Thymus (tissue), 14 donors: ENCODE measurements at places on chromosomes 6 and 20.

GRCh38 chr6:162533009-162533400, 194.6 kb downstream of the PRKN start:
- DNase-seq: no peak

- DNase-seq: no peak
Measured at GRCh38 chr6:20644667-20645370, 110.6 kb downstream of the CDKAL1 start.

DNA sequence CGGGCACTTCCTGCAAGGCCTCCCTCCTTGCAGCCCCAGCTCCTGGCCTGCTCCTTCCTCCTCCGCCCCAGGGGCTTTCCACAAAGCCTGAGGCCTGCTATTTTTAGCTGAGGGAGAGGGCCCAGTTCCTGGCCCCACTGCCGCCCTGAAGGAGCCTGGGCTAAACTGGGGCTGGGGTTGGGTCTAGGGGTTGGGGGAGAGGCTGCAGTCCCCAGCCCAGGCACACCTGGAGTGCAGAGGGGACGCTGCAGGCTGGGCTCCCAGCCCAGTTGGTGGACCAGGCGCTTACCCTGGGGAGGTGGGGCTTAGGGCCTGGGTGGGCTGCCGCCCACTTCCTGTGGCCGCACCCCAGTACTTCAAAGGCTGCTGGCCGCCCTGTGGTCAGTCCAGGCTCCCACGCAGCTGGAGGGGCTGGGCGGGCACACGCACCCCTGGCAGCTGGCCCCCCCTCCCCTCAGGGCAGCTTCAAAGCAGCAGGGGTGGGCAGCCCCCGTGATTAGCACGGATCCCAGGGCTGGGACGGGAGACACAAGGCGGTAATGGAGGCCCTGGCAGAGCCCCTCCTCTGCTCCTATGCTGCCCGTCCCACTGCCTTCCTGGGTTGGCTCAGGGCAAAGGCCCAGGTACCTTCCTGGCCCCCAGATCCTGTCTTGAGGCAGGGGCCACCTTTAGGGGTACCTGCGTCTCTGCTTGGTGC, 7.1 kb upstream of the ABHD16B start:
- no peak for DNase-seq

DNA sequence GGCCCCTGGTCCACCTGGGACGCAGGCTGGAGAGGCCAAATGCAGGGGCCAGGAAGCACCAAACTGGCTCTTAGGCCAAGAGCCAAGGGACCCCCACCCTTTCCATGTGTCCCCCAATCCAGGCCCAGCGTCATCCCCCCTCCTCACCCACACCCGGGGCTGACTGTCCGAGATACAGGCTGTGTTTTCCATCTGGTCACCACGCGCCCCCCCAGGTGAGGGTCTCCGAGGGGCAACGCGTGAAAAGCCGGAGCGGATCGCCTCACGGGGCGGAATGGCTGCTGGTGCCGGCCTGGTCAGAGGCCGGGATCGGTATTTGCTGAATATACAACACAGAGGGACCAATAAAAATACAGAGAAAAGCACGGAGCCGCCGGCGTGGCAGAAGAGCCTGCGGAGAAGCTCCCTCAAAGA, 5.2 kb upstream of the ABHD16B start:
- no peak for DNase-seq

DNA sequence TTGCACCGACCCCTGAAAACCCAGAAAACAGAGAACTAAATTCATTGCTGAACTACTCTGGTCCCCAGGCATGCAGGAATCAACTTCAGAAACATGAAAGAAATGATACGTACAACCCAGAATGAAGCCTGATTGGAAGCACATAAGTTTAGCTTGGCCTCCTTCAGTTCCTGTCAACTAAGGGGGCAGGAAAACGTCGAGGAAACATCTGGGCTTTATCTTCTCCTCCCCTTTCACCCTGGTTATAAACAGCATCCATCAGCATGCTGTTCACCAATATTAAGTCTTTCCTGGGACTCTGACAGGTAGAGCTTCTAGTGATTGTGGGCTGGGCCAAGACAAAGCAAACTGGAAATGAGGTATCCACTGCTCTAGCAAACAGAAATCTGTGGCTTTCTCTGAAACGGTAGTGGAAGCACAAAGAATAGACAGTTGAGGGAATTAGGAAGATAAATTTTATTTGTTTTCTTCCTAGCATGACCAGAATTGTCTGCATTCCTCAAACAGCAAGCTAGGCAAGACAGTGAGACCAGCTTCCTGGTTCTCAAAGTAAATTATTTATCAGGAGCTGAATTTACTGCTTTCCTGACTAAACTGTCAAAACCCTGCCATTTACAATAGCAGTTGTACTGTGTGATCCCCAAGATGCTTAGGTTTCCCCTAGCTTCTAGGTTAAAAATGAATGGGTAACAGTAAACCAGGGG, 134.4 kb downstream of the PTPRT start:
- no peak for DNase-seq

- DNase-seq: no peak
Measured at GRCh38 chr20:11008444-11009033, 334.7 kb upstream of the JAG1 start.

GRCh38 chr6:27966044-27966443, 9.0 kb downstream of the OR2B6 start:
- no peak for DNase-seq

DNA sequence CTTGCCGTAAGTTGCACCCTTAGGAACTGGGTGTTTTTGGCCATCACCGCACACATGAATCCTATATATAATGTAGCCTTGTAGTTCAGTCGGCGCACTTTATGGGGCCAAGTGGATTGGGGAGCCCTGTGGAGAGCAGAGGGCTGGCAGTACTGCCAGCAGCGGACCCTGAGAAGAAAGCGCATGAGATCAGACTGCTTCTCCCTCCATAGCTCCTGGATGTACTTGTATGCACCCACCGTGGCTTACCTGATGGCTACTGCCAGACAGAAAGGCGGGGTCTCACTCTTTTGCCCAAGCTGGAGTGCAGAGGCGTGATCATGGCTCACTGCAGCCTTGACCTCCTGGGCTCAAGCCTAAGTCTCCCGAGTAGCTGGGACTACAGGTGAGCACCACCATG, 32.8 kb upstream of the OVOL2 start:
- DNase-seq: no peak

GRCh38 chr20:3705491-3705969, 6.9 kb downstream of the SIGLEC1 start:
- DNase-seq: no peak

DNA sequence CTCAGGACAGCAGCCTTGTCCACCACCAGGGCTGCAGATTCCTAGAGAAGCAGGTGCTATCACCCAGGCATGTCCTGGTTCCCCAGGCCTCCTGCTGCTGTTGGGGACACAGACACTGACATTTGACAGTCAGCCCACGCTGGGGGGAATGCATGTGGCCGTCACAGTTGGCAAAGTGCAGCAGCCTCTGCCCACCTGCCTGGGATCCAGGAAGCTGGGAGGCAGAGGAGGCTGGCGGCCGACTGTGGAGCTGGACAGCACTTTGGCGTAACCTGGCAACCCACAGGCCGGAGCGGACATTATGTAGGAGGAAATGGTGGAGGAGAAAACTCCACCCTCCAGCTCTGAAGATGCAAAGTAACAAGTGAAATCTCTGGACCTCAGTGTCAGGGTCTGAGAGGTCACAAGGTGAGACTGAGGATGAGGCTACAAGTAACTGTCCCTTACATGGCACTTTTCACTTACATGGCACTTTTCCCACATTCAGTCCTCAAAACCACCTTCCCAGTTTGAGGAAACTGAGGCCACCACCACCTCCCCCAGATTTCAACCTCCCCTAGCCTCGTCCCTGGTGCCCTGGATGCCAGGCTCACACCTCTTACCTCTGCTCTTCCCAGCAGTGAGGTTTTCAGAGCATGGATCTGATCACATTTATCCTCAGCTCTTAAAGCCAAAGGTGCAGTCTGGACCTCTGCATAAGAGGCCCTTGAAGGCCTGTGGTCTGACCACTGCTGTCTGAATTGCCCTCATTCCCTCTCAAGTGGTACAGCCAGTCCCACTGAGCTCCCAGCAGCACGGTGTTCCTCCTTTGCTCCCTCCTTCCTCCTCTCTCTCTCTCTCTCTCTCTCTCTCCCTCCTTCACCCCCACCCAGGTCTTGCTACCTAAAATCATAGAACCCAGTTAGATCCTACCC, 8.7 kb downstream of the MAP1LC3A start:
- no peak for DNase-seq

DNA sequence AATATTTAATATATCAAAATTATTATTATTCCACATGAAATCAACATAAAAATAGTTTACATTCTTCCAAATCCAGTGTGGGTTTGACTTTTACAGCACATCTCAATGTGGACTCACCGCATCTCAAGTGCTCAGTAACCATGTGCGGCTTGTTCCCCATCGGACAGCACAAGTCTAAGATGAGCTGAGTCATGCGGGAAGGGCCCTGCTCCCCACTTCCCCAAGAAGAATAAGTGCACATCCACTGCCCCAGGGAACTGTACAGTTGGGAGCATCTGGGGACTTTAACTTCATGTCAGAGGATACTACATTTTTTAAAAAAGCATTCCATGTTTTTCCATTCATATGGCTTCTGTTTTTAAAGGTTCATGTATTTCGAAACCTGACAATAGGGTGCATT, 325.6 kb downstream of the BTBD3 start:
- no peak for DNase-seq

DNA sequence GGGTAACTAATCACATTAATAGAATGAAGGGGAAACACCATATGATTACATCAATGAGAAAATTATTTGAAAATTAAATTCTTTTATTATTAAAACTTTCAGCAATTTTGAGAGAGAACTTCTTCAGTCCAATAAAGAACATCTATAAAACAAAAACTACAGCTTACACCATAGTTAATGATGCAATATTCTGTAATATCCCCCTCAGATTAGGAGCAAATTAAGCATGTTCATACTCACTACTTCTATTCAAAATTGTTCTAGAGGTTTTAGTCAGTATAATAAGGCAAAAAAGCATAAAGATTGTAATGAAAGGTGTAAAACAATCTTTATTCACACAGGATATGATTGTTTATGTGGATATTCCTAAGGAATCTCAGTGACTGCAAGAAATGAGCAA, 465.4 kb downstream of the CD109 start:
- DNase-seq: no peak

DNA sequence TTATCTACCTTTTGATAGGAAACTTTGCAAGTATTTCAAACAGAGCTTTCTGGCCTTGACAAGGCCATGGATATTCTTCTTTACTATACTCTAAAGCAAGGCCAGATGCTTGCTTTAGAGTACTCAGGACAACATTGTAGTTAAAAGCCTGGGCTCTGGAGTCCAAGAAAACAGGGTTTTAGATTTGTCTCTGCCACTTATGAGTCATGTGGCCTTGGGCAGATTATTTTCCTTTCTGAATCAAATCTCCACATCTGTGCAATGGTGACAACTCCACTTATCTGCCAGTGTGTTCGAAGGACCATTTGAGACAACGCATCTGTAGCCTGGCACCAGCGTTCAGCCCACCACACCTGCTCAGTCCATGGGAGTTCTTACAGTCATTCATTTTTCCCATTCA, 265.9 kb upstream of the RIN2 start:
- no peak for DNase-seq

DNA sequence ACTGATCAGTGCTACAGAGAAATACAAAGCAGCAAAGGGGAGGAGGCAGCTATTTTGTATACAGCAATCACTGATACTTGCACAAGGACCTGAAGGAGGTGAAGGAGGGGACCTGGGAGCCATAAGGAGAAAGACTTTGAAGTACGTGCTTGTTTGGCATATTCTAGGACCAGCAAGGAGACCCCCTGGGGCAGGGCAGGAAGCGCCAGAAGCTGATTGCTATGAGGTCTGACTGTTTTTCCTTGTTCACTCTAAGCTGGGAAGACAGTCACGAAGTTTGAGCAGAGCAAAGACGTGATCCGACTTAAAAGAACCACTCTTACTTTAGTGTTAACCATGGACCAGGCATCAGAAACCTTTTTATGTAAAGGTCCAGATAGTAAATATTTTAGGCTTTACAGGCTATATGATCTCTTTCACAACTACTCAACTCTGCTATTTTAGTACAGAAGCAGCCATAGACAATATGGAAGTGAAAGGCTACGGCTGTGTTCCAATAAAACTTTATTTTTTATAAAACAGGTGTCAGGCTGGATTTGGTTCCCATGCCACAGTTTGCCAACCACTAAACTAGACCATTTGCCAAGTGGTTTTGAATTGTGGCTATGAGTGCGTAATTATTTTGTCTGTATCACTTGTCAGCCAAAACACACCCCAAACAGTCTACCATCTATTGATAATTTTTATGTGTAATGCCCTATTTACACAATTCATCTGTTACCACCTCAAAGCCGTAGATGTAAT, 217.9 kb downstream of the PRL start:
- no peak for DNase-seq

GRCh38 chr6:10098756-10099528, 315.9 kb downstream of the TFAP2A start:
- no peak for DNase-seq

- DNase-seq: no peak
Measured at GRCh38 chr6:83853178-83854000, at the start of gene RIPPLY2. Gene RIPPLY2, plus strand, starts transcription at chr6:83853360. Its CDS starts 57 bp downstream, at chr6:83853417.

- DNase-seq: no peak
Measured at GRCh38 chr6:41071501-41071922, 644 bp downstream of the OARD1 start.

GRCh38 chr6:133969285-133969920, 16.4 kb downstream of the TBPL1 start:
- DNase-seq: no peak

DNA sequence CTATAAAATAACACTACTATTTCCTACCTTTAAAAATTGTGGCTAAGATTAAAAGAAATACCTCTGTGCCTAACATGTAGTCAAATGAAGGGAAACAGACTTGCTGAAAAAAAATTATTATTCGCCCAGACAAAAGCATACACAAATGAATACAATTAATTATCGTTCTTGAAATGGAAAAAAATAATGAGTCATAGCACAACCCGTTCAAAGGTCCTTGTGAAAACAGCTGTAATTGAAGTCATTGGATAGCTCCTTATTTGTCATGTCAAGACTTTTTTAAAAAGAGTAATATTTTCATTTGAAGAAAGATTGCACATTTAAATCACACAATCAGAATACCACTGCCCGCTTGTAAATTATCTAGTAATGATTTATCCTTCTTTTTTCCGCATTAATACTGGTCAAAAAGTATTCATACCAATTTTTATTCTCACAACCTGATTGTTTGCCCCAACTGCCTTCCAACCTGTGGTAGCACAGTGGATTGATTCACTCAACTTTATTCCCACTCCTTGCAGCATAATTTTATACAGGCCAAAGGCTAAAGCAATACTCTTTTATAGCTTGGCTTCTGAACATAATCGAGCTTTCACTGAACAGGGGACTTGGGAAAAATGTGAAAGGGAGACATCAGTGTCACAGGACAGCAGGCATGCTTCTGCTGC, 655.2 kb upstream of the MAP3K7 start:
- no peak for DNase-seq

- no peak for DNase-seq
Measured at GRCh38 chr6:105014448-105014847, 57.5 kb downstream of the LIN28B start.

DNA sequence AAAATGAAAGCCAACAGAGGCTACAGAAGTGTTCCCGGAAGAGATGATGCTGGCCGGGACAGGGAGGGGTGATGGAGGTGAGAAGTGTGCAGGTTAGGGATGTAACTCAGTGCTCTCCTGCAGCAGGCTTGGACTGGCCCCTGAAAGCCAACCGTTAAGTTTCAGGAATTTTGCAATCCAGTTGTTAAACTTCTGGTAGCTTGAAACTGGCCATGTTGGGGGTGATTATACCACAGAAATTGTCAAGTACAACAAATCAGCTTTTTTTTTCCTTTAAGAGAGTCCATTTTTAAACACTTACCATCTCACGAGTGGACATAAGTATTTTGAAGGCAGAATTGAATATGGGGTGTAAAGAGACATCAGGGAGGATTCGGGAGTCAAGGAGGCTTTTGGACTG, 8.8 kb upstream of the SIRPB1 start:
- DNase-seq: no peak

GRCh38 chr6:16711546-16712254, 49.6 kb downstream of the ATXN1 start:
- no peak for DNase-seq
